ENCODE measurements at places on chromosomes 16 and 17. TPM values are rescaled to one million over a fixed set of nuclear protein-coding genes. Genes with fewer than 3 reads are reported as not detected.

Gene SEPTIN12
- not detected for total RNA-seq

Gene ABCC11
- total RNA-seq: not detected

Gene FGF11
- total RNA-seq: 0.51 TPM

Gene EVPL
- total RNA-seq: 0.05 TPM

Gene MT1G
- not detected for total RNA-seq

All from dermis blood vessel endothelial cell (primary cell).